CD4-positive, alpha-beta T cell treated with Interleukin-17A for 4 hours (primary cell): ENCODE measurements at places on chromosomes 2 and 18.

DNA sequence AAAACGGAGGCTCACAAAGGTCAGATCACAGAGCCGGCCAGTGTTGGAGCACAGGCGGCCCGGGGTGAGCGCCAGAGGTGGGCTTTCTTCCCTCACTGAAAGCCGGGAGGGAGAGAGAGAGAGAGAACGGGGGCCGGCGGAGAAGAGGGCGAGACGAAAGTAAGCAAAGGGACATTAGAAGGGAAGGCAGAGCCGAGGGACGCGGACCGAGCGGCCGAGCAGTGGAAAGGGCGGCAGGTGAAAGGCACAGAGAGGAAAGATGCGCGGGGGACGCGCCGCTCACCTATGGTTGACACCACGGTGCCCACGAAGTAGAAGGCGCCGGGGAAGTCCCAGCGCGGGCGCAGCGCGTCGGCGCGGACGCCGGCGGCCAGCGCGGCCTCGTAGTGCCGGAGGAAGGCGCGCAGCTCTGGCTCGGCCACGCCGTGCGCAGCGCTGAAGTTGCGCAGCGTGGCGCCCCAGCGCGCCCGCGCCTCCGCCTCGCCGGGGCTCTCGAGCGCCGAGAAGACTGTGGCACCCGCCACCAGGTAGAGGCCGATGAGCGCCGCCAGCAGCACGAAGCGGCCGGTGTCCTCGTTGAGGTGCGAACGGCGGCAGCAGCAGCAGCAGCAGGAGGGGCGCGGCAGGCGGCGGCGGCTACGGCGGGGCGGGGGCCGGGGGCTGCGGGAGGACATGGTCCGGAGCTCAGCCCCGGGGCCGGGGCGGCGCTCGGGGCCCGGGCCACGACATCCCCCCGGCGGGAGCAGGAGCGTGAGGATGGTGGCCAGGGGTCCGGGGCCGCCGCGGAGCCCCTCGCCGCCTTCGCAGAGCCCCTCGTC is 166.9 kb downstream of the MSH2 start:
- no peak for DNase-seq

DNA sequence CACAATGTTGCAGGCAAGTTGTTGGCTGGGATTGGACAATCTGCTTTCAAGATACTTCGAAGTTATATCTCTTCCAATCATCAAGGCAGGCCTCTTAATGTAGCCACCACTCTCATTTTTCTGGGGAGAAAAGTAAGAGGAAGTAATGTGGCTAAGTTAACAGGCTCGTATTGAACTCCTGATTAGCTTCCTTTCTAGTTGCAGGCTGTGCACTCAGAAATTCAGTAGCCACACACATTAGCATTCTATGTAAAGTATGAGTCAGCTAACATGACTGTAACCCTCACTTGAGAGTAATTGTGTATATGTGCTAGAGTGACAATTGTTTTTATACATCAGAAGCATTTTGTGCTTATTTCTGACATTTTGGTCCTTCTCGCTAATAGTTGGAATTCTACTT is 3.3 kb downstream of the TWSG1 start:
- no peak for DNase-seq

DNA sequence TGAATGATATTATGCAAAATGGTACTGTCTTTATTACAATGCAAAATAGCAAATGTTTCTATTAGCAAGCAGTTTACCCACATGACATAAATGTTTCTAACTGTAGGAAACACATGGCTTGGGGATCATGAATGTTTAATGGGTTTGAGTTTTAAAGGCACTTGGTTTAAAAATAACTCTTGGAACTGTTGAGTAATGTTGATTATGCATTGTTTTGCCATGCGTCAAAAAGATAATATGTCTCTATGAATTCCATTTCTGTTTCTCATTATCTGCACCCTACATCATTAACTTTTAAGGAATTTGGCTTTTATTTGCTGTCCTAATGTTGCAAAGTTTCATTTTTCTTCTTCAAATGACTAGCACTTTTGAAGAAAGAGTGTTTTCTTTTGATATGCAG is 1355.5 kb downstream of the SUCLG1 start:
- no peak for DNase-seq

DNA sequence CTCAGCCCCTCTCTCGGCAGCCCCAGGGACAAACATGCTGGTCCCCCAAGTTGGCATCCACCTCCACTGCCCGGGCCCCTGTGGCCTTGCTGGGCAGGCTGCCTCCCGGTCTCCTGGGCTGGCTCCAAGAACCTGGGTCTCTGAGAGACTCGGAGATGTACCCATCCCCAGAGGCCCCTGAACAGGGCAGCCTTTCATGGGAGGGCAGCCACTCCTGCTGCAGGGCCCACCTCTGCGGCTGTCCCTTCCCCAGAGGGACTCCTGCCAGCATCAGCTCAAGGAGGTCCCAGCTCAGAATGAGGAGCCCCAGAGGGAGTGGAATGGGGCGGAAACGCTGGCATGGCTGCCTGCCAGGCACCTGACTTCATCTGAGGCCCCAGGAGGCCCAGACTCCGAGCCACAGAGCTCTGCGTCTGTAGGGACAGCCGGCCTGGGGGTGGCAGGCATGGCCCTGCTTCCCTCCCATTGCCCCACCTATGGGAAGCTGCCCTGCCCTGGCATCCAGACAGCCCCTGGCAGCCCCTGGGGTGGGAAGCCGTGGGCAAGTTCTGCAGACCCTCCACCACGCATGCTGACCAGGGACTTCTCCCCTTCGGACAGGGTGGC is 857 bp upstream of the CROCC2 start:
- no peak for DNase-seq

GRCh38 chr2:235149736-235150135 is 197.9 kb downstream of the SH3BP4 start:
- no peak for DNase-seq

DNA sequence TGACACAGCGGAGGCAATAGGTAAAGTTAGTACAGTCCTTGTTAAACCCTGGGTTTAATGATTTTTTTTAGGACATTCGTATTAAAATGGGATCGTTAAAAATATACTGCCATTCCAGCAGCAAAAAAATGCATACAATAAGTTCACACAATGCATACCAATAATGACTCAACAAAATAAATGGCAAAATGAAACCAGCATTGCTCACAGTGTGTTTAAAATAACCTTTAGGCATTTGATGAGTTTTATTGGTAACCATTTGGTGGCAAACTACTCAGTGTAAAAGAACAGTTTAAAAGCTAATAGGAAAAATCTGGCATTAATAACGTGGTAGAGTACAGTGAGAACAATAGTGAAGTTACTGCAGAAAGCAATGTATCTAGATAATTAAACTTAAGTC is 539.0 kb upstream of the PIK3C3 start:
- DNase-seq = no peak

GRCh38 chr2:32358111-32358482 is 1.3 kb downstream of the BIRC6 start:
- no peak for DNase-seq
